ENCODE measurements at places on chromosomes 6 and 20. TPM values are rescaled to one million over a fixed set of nuclear protein-coding genes. Genes with fewer than 3 reads are reported as not detected.

NEU1 gene
- 109 TPM for total RNA-seq

KCNK15 gene
- total RNA-seq = 4.1 TPM

NOL7 gene
- 43.9 TPM for total RNA-seq

MYBL2 gene
- 0.26 TPM for total RNA-seq

KHDC1L gene
- total RNA-seq = not detected

TSBP1 gene
- not detected for total RNA-seq

VEGFA gene
- total RNA-seq = 150 TPM

CST5 gene
- not detected for total RNA-seq

CPXM1 gene
- 0.50 TPM for total RNA-seq

OPRL1 gene
- total RNA-seq = 2.6 TPM

ESR1 gene
- 0.50 TPM for total RNA-seq

SYCP2 gene
- 0.51 TPM for total RNA-seq

KHDC1 gene
- 5.1 TPM for total RNA-seq

UST gene
- total RNA-seq = 19.5 TPM

DNAJC5 gene
- 35.7 TPM for total RNA-seq

UNC5CL gene
- total RNA-seq = 0.26 TPM

ANKRD6 gene
- 3.6 TPM for total RNA-seq

OXT gene
- total RNA-seq = not detected
